ENCODE measurements at places on chromosomes 11 and 22.

DNA sequence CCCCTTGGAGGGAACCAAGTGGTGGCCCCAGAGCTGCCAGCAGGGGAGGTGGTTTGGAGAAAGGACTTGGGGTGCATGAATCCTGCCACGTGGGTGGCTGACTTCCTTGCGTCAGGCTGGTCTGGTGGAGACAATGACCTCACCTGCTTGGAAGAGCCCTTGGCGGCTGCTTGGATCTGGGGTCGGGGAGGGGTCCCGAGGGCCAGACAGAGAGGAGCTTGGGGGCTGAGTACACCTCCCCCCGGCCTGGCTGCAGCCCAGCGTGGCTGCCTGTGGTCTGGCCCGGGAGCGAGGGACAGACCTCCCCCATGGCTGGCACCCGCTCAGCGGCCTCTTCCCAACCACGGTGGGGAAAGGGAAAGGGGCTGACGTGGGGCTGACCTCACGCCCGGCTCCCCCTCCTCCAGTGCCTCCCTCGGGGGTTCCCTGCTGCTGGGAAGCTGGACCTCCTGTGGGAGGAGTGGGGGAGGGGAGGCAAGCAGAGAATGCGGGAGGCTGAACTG lies 13.8 kb downstream of the LIF start:
- no peak for DNase-seq

DNA sequence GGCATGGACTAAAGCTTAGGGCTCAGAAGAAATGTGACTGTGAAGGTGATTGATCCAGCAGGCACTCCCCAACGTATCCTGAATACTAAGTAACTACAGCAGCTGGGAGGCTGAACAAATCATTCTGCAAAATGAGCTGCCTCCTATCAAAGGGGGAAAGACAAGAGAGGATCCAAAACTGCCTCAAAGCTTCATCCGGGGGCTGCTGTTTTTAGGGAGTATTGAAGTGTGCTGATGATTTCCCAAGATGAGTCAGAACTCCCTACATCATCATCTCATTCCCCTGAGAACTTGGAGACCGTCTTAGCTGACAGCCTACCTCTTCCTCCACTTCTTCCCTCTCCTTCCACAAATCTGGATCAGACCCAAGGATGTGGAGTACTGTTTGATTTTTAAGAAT lies 108.4 kb upstream of the GRAMD1B start:
- no peak for DNase-seq

GRCh38 chr11:117837070-117837776 lies 12.7 kb upstream of the FXYD2 start:
- DNase-seq, result no peak

DNA sequence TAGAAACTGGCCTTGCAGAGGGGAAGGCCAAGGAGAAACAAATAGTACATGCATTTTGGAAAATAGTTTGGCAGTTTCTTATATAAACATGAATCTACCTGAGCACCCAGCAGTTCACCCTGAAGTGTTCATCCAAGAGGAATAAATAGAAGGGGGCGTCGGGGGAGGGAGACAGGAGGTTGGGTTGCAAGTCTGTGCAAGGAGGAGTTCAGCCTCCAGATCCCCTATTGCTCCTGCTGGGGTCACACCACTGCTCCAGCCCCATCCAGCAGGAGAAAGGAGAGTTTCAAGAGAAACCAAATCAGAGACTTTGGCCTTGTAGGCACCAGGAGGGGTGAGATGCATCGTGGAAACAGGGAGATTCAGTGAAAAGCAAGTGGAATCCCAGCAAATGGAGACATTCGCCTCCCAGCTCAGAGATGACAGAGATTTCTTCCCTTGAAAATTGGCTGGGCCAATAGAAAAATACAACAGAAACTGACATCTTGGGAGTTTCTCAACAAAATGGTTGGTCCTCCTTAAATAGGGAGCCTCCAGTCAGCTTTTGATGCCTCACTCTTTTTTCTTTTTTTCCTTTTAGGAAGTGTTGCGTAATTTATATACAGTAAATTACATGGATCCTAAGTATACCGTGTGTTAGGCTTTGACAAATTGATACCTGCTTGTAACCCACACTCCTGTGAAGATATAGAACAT lies 34.1 kb downstream of the OTOG start:
- DNase-seq, result no peak

GRCh38 chr11:30893318-30893717 lies 307.2 kb upstream of the MPPED2 start:
- DNase-seq, result no peak

DNA sequence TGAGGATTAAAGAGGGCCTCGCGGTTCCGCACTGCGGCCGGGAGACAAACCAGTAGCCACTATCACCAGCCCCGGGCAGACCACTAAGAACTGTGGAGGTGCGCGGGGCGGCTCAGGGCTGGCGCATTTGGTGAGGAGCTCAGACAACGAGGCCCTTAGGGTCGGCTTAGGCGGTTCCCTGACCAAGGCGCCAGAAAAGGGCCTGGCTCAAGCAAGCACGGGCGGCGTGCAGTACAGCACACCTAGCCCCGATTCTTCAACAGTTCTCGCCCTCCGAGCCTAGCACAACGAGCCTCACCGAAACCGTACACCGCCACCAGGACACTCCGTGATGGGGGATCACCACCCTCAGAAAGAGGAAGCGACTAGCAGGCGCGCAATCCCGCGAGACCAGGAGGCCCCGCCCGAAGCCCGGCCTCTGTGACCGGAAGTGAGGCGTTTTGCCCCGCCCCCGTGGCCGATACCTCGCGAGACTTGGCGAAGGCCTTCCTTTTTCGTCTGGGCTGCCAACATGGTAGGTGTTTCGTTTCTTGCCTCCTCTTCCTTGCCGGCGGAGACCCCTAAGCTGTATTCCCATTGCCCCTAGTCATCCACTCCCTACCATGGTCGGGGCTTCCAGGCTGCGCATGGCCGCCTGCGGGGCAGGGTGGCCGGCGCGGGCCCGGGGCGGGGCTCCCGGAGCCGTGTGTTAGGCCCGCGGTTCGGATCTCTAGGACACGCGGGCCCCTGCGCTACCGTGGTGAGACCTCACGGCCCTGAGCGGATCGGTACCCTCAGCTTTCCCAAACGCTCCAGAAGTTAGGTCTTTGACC lies at the start of the genes RPL27A and TRIM66:
RPL27A (plus strand) TSS at position 490 of the 812 bp plus-strand sequence; CDS start at position 512, 22 bp downstream.
TRIM66 (minus strand) TSS at position 363 of the 812 bp plus-strand sequence. CDS start 10,391 bp downstream, outside the sequence.
- peak; percentile 98 for DNase-seq

DNA sequence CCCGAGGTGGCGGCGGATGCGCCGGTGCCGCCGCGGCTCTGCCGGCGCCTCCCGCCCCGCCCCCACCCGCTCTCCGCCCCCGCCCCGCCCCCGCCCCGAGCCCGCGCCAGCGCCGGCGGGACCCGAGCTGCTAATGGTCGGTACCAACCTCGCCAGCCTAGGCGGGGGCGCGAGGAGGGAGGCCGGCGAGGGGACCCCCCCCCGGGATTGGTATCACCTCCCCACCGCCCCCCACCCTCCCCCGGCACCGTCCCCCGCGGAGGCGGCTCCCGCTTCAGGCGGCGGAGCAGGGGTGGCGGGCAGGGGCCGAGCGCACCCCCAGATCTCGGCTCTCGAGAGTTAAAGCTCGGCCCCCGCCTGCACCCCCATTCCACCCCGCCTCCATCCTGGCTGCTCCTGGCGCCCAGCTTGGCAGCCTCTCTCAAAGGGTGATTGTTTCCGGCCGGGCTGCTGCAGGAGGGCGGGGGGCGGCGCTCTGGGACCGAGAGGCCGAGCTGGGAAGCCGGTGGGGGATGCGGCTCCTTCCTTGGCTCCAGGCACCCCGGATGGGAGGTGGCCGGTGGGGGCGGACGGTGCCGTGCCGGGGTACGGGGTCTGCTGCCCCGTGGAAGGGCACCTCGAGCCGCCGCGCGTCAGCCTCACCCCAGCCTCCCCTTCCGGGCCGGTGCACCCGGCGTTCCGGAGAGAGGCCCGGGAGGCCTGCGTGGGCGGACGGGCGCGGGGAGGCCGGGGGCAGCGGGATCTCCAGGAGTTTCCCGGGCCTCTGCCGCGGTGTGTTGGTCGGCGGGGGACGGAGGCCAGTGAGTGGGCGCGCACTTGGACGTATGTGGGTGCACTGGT lies at the start of gene B3GAT1:
B3GAT1 (minus strand) TSS at position 40 of the 840 bp plus-strand sequence. CDS start 24,583 bp downstream, outside the sequence.
- no peak for DNase-seq

- no peak for DNase-seq
Measured at GRCh38 chr22:40043081-40043480, 48.3 kb downstream of the FAM83F start.

DNA sequence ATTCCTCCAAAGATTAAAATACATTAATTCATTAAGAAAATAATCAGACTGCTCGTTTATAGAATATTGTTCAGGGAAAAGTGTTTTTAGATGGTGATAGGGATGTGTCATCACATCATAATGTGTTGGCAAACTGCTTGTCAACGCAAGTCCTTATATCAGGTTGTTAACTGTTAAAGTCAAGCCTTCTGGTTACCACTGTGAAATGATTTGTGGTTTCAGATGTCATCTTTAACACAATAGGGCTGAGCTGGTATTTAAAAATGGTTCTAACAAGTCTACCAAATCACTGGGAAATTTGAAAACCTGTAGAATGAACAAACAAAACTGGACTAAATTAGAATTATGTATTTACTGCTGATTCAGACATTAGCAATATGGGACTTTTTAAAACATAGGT lies 2.4 kb upstream of the MMP13 start:
- DNase-seq, result no peak

DNA sequence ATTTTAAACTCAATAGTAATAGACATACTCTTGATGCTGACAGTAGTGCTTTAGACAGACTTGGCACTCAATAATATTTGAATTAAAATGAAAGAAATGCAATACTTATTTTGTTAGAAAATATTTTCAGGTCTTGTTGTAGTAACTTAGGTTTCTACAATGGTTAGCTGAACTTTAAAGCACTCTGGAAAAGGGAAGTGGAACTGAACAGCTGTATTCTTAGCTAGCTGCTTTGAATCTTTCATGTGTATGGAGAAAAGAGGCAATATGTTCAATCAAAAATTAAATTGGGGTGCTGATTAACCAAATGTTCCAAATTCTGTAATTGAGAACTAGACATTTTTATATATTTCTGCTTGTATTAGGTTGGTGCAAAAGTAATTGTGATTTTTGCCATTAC lies 517.9 kb upstream of the RAG2 start:
- no peak for DNase-seq

DNA sequence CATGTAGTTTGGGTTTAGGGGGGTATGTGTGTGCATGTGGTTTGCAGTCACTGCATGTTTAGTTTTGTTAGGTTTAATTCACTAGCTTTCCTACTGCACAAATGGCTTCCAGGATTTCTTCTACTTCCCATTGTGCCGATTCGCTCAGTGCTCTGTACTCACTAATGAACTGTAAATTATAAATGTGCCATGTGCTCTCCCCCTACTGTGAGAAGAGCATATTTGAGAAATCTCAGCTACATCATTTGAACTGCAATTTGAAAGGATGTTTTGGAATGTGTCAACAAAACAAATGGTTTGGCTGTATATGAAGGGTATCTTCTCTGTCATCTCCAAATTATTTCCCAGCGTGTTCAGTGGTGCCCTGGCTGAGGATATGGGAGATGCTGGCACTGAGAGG lies 28.1 kb downstream of the CYB5R2 start:
- no peak for DNase-seq

GRCh38 chr22:45804319-45804985 lies 132.8 kb downstream of the ATXN10 start:
- no peak for DNase-seq

- no peak for DNase-seq
Measured at GRCh38 chr11:115724666-115725065, 220.5 kb upstream of the CADM1 start.

DNA sequence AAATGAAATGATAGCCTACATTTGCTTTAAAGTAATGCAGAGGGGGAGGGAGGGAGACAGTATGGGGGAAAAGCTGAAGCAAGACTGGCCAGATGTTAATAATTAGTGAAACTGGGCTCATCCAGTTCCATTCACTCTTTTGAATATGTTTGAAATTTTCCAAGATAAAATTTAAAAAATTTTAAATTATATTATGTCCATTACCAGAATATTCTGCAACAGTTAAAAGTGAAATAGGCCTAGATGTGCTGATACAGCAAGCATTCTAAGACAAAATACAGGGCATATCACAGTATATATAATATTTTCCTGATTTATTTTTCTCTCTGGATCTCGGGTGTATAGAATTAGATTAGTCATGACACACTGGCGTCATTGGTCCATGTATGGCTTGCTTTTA lies 13.6 kb upstream of the ZNRF3 start:
- DNase-seq, result no peak

GRCh38 chr11:115185507-115185906 lies 318.7 kb downstream of the CADM1 start:
- no peak for DNase-seq

- peak; percentile 42 for DNase-seq
Measured at GRCh38 chr11:35404388-35404775, 15.0 kb downstream of the SLC1A2 start.

GRCh38 chr11:15453211-15453765 lies 338.6 kb downstream of the INSC start:
- DNase-seq, result no peak

GRCh38 chr11:100105255-100105981 lies 581.7 kb upstream of the ARHGAP42 start:
- DNase-seq, result peak; percentile 0

GRCh38 chr11:130588471-130588870 lies 140.0 kb downstream of the ADAMTS15 start:
- DNase-seq, result no peak

DNA sequence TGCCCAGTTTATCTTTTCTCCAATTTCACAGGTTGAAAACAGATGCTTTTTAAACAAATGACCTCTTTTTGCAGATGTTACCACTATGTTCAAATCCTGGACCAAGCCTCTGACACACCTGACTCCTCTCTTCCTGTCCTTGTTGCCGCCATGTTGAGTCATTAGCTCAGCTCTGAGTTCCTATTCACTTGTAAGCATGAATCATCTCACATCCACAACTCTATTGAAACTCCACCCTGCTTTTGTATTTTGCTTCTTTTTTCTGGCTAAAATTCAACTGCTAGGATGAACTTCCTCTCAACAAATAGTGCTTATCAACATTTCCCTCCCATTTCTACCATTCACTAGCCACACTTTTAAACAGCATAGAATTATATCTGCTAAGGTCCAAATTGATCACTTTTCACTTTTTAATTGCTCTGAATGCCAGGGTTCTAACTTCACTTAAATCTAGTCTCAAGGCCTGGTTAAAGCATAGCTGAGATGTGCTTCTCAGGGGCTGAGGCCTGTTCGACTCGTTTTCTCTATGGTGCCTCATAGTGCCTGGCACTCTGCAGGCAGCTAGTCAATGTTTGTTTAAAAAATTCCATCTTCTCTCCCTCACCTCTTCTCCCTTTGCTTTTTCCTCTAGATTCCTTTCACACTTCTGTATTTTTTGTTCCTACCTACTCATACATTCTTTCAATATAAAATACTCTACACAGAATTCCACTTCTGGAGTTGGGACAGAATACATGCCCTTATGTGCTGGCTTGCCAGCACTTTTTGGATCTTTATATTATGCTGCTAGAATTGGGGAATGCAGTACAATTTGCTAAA lies 3.9 kb downstream of the JOSD1 start:
- DNase-seq, result no peak

All from SJCRH30 (cell line).